ENCODE measurements at places on chromosomes 12 and 14. TPM values are rescaled to one million over a fixed set of nuclear protein-coding genes. Genes with fewer than 3 reads are reported as not detected.

The USP30 gene
- total RNA-seq = 36.2 TPM

The POU6F1 gene
- total RNA-seq = 10.6 TPM

The KRT72 gene
- not detected for total RNA-seq

DNA sequence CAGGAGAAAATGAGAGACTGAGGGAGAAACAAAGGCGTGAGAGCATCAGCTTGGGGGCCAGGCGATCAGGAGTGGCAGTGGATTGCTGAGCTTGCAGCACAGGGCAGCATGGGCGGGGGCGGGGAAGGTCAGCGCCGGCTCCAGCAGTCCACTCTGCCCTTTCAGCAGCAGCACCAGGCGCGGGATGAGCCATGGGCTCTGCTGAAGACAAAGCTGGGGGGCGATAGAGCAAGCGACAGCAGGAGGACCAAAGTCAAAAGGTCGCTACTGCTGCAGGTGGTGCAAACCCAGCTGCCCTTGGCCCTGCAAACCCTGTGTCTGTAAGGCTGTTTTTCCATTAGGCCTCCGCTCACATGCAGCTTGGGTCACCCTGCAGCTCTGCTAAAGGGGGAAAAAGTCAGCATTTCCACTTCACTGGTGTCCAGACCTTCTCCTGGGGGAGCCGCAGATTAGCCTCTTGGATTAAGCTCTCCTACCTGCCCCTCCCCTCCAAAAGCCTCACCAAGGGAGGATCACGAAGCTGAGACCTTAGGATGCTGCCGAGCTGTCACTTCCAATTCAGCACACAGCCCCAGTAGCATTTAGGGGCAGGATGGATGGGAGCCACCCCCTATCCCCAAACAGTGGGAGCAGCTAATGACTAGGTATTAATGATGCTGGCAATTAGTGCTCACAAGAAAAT lies 204.8 kb downstream of the DPF3 start:
- no peak for DNase-seq

- DNase-seq = no peak
Observed at GRCh38 chr14:83958359-83958758, 1571.6 kb upstream of the FLRT2 start.

- no peak for DNase-seq
Observed at GRCh38 chr14:94636744-94637412, 24.7 kb downstream of the SERPINA3 start.

- no peak for DNase-seq
Observed at GRCh38 chr12:23887055-23887835, 62.2 kb downstream of the SOX5 start.

DNA sequence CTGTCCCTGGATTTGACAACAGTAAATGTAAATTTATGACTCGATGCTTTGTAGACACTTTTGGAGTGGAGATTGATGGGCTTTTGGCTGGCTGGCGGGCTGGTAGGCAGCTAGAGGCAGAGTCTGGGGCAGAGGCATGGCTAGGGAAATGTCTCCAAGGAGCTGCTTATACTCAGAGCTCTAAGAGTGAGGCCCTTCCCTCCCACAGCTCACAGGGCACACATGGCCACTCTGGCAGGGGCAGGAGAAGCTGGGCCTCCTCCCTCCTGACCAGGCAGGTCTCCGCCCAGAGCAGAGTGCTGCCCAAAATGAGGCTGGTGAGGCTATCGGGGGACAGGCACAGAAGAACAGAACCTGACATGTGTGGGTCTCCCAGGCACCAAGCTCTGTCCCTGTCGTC lies 67.5 kb downstream of the GALNT16 start:
- no peak for DNase-seq

- DNase-seq = no peak
Observed at GRCh38 chr14:64910847-64911495, 3.3 kb upstream of the CHURC1 start.

DNA sequence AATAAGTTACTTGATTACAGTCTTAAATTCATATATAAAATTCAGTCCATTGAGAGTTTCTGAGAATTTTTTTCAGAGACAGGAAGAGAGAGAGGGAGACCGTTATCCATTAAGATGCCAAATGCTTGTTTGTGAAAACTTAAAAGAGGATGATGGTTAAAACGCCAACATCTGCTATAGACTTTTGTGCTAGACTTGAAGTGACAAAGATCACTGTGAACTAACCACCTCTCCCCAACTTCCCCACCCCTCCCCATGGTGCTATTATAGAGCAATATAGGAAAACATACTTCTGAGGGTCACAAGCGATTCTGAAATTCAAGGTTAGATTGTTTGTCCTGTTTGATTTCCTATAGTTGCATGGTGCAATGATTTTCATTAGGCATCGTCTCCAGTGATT lies 440.8 kb downstream of the RMST start:
- no peak for DNase-seq

GRCh38 chr12:104546575-104546974 lies 89.8 kb downstream of the CHST11 start:
- DNase-seq = no peak

- no peak for DNase-seq
Observed at GRCh38 chr14:77457115-77457521, 283 bp downstream of the VIPAS39 start.

GRCh38 chr12:101697197-101697929 lies at the start of gene CHPT1:
Gene CHPT1 (plus strand): TSS chr12:101697640. CDS start chr12:101697862, 222 bp downstream.
- no peak for DNase-seq

GRCh38 chr12:93968536-93969285 lies 179.7 kb upstream of the PLXNC1 start:
- no peak for DNase-seq

GRCh38 chr14:89351221-89351515 lies 65.9 kb downstream of the FOXN3 start:
- no peak for DNase-seq

DNA sequence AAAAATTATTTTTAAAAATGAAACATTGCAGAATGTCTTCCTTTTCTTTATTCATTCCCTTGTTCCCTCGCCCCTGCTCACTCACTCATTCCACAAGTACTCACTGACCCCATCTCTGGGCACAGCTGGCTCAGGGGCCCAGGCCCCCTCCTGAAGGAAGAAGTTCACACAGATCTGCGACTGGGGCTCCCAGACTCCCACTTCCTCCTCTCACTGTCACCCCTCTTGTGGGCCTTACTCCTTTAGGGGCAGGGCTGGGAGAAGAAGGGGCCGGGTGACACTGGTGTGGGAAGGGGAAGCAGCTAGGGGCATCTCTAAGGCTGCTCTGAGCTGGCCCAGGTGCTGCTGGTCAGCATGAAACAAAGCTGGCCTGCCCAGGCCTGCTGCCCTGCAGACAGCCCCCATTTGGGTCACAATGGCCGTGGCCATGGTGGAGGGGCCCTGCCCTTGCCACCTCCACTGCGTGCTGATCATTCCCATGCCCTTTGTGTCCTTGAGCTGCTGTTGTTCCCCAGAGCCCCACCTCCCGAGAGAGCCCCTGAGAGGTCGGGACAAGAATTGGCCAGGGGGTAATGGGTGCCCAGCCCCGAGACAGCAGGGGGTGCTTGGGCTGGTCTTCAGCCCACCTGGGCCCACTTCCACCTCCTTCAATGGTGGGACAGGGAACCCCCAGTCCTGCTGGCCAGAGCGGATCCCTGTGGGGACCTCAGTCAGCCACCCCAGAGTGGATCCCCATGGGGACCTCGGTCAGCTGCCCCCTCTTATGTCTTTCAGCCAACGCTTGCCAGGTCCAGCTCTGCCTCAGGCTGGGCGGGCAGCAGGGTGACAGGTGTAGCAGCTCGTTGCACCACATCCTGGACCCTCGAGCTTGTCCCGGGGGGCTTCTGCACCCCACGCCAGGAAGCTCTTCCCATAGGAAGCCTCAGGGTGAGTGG lies 212.4 kb upstream of the C14orf180 start:
- no peak for DNase-seq
